ENCODE measurements at places on chromosomes 16 and 17. TPM values are rescaled to one million over a fixed set of nuclear protein-coding genes. Genes with fewer than 3 reads are reported as not detected.

CCR7 gene
- 156 TPM for total RNA-seq

SBK1 gene
- 3.4 TPM for total RNA-seq

EFTUD2 gene
- 176 TPM for total RNA-seq

GRCh38 chr17:43591779-43592562 lies 45.8 kb upstream of the ETV4 start:
- DNase-seq = no peak

DNA sequence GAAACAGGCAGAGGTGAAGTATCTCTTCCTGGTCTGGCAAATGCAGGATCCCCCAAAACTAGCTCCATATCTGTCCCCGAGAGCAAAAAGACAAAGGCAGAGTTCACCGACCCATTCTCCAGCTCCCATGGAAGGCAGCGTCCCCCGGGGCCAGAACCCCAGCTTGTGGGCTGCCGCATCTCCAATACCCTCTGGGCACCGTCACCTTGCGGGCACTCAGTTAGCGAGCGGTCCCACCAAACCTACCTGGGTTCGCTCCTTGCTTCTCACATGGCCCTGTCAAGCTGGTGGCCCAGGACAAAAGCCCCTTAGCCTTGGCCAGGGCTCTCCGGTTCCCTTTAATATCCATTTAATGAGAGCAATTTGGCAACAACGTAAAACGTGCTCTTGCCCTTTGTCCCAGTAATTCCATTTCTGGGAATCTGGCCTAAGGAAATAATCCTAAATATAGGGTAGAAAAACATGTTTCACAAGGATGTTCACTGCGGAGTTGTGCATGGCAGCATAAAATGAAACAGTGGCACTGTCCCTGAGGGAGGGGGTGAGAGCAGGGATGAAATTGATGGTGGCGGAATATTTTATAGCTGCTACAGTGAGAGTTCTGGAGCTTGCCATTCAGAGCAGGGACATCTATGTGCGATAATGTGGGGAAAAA lies 157.1 kb downstream of the CMIP start:
- DNase-seq = no peak
